ENCODE measurements at places on chromosomes 3 and 15.

- DNase-seq, result no peak
Observed at GRCh38 chr15:34582461-34583371, 735 bp downstream of the GOLGA8B start.

DNA sequence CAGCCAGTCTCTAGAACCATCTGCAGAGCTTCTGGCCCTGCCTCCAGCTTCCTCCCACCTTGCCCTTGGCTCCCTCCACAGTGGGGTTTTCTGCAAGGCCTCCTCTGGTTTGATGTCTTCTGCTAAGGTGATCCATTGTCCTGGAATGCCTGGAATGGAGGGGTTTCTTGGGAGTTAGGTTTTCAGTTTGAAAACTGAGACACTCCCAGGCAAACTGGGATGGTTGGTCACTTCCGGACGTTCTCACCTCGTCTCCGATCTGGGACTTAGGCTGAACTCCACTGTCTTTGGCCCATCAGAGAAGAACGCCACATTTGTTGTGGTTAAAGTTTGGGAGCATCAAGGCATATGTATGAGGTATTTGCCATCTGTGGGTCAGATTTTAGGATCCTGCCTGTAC, 77.4 kb upstream of the KLHL25 start:
- DNase-seq, result no peak

GRCh38 chr15:74466570-74466969, 5.6 kb upstream of the UBL7 start:
- no peak for DNase-seq

- no peak for DNase-seq
Observed at GRCh38 chr15:63203451-63204090, 14.2 kb downstream of the RAB8B start.

- no peak for DNase-seq
Observed at GRCh38 chr15:99929266-99929665, 196.0 kb upstream of the LYSMD4 start.

DNA sequence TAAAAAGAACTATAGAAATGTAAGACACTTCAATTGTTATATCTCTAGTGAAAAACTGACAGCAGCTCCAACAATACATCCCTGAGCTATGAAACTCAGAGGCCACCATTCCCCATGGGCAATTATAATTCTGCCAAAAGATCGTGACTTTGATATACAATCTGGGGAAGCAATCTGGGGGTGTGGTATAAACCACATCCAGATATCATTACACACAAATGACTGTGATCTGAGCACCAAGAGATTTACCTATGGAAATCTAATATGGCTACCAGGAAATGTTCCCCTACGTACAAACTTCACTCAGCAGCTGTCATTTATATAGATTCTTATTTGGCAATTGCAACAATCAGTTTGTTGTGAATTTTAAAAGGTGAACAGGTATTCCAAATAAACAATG, 110.3 kb downstream of the FRMD5 start:
- no peak for DNase-seq

GRCh38 chr15:55403531-55403930, 4.6 kb downstream of the CCPG1 start:
- DNase-seq, result no peak

GRCh38 chr3:78893161-78893560, 874.6 kb downstream of the ROBO1 start:
- no peak for DNase-seq

DNA sequence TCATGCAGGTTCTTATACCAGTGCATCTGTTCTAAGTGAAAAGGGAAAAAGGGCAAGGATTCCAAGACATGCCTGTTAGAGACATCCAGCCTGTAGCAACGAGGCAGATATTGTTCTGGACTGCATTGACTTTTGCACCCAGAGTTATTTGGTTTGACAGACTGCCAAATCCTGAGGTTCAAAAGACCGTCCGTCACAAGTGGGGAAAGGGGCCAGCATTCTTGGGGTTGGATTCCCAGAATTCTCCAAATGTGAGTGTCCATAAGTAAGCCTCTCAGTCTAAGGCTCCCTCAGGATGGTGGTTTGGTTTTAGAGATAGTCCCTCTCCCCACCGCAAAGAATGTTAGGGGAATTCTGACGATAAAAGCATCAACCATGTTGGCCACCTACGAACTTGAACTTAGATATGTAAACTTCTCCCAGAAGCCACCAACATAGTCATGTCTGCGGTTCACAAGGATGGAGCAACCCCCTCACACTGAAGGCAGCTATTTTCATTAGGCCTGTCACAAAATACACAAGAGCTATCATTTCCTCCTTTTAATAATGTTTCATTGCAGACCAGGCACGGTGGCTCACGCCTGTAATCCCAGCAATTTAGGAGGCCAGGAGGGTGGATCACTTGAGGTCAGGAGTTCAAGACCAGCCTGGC, 13.6 kb upstream of the LACTB start:
- peak; percentile 63 for DNase-seq

GRCh38 chr3:46912986-46913385, 35.5 kb downstream of the PTH1R start:
- no peak for DNase-seq

DNA sequence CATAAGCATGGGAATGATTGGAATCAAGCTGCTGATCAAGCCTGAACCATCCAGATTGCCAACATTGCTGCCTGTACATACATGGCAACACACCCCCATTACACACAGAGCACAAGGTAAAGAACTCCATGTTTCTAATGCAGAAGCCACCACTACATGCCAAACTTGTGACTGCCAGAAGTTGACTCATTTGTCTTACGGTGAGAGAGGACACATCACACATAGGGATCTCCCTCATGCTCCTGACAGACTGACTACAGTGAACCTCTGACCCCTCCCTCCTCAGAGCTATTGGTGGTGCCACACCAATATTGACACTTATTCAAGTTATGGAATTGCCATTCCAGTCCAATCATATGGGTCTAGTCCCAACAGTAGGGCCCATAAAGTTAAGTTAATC, 42.3 kb downstream of the EFHB start:
- no peak for DNase-seq

DNA sequence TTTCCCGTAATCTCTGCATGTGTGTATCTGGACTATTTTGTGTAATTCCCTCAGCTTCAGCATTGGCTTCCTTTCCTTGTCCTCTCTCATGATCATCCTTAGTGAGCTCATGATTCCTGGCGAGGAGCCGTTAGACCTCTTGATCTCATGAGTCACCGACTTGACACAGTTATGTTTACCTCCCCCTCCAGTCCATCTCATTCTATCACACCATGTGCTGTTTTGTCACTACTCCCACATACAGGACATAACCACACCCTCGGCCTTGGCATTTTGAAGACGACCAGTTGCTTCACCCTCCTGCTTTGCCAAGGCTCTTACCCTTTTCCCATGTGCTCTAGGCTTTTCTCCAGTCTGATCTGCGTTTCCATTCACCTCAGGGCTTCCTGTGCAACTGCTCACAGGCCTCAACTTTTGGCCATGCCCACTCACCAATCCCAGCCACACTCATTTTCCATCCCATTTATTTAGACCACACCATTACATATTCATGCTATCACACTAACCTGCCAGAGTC, 41.5 kb downstream of the CP start:
- DNase-seq, result no peak

- no peak for DNase-seq
Observed at GRCh38 chr3:42705058-42705767, 2.6 kb upstream of the HHATL start.

DNA sequence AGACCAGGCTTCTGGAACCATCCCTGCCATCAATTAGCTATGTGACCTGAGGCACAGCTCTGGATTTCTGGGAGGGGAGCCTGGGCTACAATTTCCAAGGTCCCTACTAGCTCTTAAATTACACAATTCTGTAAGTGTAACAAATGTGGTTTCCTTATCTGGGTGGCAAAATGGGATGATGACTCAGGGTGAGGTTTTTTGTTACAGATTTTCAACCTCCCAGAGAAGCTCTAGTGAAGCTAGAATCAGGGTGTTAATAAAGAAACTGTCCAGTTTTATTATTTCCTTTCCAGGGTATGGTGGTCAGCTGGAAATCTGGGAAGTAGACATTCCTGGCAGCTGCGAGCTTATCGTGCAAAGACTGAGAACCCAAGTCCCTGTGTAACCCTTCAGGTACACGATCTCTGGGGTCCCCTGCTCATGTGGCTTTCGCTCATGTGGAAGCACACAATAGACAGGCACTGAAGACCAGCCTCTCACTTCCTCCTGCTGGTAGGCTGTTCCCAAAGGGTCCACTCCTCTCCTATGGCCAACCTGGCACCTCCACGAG, 7.3 kb downstream of the RAB27A start:
- no peak for DNase-seq

- no peak for DNase-seq
Observed at GRCh38 chr3:186060222-186060621, 48.7 kb downstream of the ETV5 start.

DNA sequence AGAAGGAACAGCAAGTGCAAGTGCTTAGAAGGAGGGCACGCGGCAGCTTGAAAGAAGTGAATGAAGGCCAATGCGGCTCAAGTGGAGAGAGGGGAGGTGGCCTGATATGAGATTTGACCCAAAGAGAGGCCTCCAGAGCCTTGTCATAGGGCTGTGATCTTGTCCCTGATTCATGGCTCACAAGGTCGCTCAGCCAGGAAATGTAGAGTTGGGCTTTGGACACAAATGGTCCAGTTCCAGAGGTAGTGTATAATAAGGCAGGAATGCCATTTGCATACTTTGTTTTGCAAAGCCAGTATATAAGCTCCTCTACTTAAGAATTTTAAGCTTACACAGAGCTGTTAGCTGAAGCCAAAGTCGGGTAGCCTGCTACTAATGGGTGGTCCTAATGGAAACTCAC, 33.7 kb downstream of the HGD start:
- DNase-seq, result no peak

- DNase-seq, result no peak
Observed at GRCh38 chr3:123508178-123508577, 59.3 kb upstream of the ADCY5 start.

DNA sequence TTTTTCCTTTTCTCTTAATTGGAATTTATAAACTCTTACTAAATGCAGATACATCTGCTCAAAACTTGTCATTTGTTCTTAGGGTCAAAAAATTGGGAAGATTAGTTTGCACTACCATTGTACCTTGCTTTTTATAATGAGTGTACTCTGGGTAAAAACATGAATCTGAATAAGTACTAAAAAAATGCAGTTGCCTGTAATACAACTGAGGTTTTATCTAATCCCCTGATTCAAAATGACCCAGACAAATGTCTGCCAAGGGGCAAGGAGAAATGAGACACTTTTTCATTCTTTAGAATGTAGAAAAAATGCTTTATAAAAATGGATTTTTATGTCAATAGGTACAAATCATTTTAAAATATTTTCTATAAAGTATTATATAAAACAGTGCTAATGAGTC, 42.4 kb downstream of the RASA2 start:
- no peak for DNase-seq

GRCh38 chr3:50532062-50532705, 28.8 kb upstream of the CACNA2D2 start:
- DNase-seq, result no peak

GRCh38 chr3:839981-840380, 252.8 kb upstream of the CNTN6 start:
- DNase-seq, result no peak

- no peak for DNase-seq
Observed at GRCh38 chr3:123084192-123084591, 17.4 kb downstream of the PDIA5 start.

DNA sequence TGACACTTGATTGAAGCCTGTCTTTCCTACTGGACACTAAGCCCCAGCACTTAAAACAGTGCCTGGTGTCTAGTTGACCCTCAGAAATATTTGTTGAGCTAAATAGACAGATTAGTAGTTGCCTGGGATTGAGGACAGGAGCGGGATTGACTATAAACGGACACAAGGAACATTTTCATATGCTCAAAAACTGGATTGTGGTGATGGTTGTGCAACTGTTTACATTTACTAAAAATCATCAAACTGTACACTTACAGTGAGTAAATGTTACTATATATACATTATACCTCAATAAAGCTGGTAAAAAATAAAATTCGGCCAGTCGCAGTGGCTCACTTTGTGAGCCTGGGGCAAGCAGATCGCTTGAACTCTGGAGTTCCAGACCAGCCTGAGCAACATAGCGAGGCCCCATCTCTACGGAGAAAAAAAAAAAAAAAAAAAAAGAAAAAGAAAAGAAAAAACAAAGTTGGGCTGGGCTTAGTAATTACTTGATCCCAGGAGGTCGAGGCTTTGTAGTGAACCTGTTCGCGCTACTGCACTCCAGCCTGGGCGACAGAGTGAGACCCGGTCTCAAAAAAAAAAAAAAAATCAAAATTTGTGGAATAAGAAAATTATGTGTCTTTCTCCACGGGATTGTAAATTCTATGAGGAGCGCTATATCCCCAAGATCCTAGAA, 632 bp upstream of the IDH3A start:
- DNase-seq, result no peak

DNA sequence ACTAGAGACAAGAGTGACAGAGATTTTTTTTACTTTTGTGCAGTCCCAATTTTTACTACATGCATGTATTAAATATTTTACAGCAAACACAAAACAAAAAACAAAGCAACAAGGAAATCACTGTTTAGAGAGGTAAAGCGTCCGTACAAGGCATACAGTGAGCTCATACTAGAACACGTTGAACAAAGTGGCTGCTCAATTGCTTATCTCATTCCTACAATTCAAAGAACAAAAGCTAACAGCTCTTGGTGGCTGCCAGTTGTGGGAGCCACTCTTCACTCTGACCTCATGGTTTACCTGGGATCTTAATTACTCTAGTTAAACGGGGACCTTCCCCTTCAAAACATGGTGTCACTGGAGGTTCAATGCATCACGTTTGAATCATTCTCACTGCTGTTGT, 7.6 kb upstream of the ARHGEF26 start:
- no peak for DNase-seq

- DNase-seq, result no peak
Observed at GRCh38 chr3:88031642-88032077, 27.1 kb downstream of the CGGBP1 start.

DNA sequence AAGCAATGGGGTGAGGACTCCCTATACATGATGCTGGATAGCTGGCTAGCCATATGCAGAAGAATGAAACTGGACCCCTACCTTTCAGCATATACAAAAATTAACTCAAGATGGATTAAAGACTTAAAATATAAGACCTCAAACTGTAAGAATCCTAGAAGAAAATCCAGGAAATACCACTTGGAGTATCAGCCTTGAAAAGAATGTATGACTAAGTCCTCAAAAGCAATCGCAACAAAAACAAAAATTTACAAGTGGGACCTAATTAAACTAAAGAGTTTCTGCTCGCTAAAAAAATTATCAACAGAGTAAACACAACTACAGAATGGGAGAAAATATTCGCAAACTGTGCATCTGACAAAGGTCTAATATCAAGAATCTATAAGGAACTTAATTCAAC, 94.3 kb downstream of the XRN1 start:
- no peak for DNase-seq

GRCh38 chr3:81378552-81379293, 382.7 kb downstream of the GBE1 start:
- no peak for DNase-seq

DNA sequence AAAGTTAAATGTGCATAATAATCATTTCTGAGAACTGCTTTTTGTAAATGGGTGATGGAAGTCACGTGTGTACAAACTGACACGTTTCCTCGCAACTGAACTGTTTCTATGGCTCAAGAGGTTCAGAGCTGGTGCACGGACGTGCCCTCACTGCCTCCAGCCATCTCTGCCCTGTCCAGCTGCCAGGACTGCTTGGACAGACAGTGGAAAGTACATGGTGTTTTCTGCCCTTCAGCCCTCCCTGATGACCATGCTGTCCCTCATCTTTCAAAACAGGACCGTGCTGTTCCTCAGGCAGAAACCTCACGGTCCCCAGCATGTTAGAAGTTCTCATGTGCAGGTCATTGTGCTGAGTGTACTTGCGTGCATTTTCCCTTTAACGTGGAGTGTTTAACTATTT, 38.7 kb downstream of the GJD2 start:
- DNase-seq, result no peak

- peak; percentile 66 for DNase-seq
Observed at GRCh38 chr15:76178296-76179000, 118.7 kb downstream of the TMEM266 start.
